ENCODE measurements at places on chromosomes 5 and 9.
A peak's percentile ranks its signal among the peaks of the same experiment; 100 is the strongest.

GRCh38 chr5:149298842-149299404, 27.3 kb downstream of the AFAP1L1 start:
- peak; percentile 72 for DNase-seq

- no peak for DNase-seq
Measured at GRCh38 chr9:130921300-130921988, 17.6 kb downstream of the FIBCD1 start.

- DNase-seq, result no peak
Measured at GRCh38 chr5:152185547-152186245, 219.4 kb downstream of the NMUR2 start.

DNA sequence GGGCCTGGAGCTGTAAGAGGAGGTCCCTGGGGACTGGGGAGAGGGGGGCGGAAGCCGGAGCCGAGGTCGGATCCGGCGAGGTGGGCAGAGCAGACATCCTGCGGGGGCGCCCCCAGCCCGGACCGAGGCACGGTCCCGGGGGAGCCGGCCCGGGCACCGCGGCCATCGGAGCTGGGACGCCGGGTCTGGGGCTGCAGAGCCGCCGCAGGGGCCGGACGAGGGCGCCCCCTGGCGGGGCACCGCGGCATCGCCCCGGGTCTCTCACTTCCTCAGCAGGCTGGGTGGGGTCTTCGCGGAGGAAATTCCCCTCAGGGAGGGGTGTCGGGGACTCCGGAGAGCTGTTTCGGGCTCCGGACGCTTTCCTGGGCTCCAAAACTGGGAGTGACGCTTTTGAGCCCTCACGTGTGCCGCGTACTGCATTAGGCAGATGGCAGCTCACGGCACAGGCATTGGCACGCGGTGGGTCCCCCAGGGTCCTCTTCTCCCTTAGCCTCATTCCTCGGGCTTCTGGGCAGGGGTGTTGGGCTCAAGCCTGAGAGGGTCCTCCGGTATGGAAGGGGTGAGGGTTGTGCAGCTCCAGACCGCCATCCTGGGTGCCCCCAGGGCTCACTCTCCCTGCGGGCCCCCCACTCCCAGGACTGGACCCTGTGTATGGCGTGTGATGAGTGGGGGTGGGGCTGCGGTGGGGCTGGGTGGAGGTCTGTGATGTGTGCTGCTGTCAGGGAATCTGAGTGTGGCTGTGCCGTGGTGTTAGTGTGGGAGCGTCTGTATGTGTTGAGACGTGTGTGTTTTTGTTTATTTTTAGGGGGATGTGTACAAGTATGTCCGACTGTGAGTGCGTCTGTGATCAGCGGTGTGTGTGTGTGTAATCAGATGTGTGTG, 29.6 kb downstream of the LHX2 start:
- DNase-seq, result peak; percentile 74

- no peak for DNase-seq
Measured at GRCh38 chr5:176492431-176492830, 44.2 kb downstream of the FAF2 start.

DNA sequence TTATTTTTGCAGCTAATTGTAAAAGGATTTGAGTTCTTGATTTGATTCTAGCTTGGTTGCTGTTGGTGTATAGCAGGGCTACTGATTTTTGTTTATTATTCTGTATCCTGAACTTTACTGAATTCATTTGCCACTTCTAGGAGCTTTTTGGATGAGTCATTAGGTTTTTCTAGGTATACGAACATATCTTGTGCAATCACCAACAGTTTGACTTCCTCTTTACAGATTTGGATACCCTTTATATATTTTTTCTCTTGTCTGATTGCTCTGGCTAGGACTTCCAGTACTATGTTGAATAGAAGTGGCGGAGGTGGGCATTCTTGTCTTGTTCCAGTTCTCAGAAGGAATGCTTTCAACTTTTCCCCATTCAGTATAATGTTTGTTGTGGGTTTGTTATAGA, 210.8 kb downstream of the FGF10 start:
- DNase-seq, result no peak

DNA sequence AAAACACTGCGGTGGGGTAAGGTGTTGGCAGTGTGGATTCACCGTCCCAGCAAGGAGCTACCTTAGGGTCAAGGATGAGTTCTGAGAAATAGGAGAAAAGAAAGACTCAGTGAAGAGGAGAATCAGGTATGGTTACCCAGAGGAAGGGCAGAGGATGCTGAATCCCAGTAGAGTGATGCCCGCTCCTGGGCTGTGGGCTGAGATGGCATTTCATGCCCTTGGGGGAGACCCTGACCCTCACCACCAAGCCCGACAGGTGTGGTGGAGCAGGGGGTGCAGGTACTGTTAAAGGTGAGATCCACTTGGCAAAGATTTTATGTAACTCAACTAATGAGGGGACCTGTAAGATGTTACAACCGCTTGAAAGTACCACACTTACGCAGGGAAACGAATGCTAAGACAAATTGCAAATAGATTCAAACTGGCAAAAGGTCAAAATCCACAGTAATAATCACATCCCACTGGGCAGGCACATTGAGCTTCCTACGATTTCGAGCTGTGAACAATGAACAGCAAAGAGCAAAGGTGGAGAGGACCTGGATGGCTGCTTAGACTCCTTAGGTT, 2.1 kb downstream of the RNU6ATAC start:
- no peak for DNase-seq

DNA sequence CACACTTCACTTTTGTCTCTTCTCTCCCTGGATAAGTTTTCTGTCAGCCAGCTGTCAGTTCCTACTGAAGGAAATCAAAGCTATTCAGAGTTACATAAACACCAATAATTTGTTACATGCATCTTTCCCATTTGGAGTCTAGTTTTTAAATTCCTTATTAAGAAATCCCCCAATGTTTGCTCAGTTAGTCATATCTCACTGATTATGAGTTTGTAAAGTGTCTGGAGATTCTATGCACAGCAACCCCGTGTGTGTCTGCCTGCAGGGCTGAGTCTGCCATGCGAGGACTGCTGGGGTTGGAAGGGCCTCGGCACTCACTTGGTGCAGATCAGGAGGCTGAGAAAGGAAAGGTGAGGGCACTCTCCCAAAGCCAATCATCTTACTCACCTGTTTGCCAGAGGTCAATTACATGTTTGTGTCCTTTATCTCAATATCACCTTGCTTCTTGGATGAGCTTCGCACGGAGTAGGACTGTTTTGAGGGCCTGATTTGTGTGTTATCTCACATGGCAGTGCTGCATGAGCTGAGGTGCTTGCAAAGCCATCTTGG, 3.3 kb downstream of the ANKRD34B start:
- no peak for DNase-seq

DNA sequence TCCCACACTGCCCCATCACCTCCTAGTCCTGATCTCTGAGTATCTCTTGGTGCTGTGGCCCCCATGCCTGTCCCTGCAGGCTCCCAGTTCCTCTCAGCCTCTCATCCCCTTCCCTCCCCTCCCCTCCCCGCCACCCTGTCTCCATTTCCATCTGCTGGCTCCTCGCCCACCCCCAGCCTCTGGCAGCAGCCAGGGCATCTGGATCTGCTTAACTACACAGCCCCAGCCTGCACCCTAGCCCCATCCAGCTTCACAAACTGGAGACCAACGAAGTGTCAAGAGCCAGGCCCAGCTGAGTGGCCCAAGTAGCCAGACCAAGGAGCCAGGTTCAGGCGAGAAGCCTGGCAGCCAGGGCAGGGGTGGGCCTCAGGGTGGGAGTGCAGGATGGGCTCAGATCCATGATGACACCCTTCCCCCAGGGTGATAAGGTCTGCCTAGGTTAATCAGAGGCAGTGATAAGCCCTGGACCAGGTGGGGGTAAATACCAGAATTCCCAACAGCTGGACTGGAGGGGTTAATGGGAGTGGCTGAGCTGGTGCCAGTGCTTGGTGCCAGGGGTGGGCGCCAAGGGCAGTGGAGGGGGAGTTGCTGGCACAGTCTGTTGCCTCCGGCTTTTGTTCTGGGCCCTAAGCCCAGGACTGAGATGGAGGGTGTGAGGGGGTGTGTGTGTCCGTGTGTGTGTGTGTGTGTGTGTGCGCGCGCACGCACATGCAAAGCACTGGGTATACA, 2.5 kb downstream of the IL11RA start:
- DNase-seq, result no peak

DNA sequence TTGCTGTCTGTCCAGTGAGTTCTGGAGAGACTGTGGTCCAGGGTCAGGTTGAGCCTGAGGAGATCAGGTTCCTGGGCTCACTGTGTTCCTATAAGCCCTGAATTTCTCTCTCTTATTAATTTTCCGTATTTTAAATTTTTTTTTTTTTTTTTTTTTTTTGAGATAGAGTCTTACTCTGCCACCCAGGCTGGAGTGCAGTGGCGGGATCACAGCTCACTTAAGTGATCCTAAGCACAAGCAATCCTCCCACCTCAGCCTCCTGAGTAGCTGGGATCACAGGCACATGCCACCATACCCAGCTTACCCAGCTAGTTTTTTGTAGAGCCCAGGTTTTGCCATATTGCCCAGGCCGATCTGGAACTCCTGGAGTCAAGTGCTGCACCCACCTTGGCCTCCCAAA, 22.5 kb downstream of the NDST1 start:
- DNase-seq, result no peak

DNA sequence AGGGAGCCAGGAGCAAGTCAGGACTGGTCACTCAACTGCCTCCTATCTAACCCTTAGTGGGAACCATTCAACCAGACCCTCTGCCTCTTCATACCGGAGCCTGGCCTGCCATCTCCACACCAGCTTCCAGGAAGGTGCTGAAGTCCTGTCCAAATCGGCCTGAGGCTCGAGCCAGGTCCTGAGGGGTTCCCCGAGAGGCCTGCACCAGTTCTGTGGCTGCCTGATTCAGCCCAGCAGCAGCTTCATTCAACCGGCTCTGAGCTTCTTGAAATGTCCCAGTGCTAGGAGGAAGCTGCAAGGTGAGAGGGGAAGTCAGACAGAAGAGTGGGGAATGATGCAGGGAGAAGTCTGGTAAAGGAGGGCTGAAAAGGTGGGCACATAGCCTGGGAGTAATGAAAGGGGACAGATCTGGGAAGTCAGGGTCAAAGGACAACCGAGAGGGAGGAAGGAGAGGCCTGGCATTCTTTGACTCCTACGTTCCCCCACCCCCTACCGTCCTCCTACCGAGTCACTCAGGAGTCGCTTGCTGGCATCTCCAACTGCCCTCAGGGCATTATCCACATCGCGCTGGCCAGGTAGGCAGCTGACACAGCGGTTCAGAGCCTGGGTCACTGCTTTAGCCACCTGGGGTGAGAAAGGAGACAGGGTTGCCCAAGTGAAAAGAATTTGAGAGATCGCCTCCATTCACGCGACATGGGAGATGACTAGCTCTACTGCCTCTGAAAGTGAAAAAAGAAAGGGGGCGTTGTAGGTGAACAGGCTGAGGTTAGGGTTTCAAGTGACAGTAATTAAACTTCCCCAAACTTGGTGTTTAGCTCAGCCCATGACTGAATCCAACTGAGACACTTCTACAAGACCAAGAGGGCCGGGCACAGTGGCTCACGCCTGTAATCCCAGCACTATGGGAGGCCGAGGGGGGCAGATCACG, 20.2 kb downstream of the TLN1 start:
- DNase-seq, result no peak

DNA sequence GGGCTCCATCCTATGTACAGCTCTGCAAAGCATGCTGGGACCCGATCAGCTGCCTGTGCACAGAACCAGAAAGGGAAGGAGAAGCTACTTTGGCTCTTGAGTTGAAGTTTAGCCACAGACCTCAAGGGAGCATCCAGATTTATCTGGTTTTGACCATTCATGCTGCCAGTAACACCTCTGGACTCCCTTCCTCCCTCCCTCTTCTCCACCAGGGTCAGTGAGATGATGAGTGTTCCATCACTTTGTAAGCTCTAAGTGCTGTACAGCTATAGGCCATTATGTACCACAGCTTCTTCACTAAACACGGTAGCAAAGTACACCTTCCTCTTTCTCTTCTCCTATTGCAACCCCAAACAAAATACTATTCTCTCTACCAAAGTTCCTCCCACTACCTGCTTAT, 77.9 kb downstream of the GLIS3 start:
- no peak for DNase-seq

DNA sequence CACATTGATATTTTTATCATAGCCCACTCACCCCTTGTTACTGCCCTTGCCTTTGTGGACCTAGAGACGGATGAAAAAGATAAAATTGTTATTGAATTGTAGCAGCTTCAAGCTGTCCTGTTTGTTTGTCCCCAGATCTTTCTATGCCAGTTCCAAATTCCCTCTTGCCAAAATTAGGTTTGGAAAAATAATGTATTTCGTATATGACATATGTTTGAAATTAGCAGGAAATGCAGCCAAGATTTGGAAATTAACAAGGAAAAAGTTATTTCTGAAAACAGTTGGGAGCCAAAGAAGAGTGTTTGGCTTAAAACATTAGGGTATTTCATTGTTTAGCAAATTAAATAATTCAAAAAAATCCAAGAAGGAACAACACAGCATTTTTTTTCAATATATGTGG, 33.5 kb downstream of the SPATA31D1 start:
- DNase-seq, result no peak

Data from endothelial cell (in vitro differentiated cells).